ENCODE measurements at places on chromosomes 4 and X.

GRCh38 chrX:56994375-56995270 lies 718 bp downstream of the SPIN3 start:
- DNase-seq = no peak

GRCh38 chr4:7087036-7087435 lies 19.2 kb upstream of the GRPEL1 start:
- DNase-seq = no peak

GRCh38 chr4:173827707-173828106 lies 297.7 kb upstream of the HAND2 start:
- no peak for DNase-seq

- no peak for DNase-seq
Measured at GRCh38 chr4:180304321-180304720, 1938.9 kb upstream of the TENM3 start.

DNA sequence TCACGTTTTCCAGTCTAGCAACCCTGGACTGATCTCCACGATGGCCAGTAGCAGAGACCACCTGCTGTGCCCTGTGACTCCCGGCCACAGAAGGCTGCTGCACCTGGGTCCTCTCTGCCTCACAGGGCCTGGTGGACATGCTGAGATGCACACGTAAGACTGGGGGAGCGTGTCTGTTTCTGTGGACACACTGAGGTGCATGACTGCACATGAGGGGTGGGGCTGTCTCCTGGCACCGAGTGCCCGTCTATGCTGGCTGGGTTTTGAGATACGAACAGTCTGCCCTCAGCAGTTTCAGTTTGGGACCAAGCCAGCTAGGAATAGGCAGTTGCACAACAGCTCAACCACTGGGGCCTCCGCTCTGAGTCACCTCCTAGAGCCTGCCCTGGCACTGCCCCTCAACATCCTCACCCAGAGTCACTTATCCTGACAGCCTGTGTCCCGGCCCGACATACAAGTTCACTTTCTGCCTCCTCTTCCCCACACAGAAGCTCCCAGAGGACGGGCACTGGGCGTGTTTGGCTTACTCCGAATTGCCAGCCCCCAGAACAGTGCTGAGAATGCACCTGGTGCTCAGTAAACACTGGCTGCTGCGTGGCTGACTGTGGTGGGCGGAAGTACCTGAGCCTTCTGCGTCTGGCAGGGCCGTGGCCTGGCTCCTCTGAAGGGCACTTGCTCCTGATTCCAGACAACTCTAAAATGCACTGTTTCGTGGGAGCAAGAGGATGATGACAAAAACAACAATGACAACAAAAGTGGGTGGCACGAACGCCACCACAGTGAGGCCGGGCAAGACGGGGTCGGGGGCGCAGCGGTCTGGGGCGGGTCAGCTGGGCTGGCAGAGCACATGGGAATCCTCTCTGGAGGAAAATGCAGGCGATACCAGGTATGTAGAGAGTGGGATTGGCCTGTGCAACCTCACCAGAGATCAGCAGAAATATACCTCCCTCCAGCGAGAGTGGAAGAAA lies 30.9 kb downstream of the RNF212 start:
- DNase-seq = no peak

DNA sequence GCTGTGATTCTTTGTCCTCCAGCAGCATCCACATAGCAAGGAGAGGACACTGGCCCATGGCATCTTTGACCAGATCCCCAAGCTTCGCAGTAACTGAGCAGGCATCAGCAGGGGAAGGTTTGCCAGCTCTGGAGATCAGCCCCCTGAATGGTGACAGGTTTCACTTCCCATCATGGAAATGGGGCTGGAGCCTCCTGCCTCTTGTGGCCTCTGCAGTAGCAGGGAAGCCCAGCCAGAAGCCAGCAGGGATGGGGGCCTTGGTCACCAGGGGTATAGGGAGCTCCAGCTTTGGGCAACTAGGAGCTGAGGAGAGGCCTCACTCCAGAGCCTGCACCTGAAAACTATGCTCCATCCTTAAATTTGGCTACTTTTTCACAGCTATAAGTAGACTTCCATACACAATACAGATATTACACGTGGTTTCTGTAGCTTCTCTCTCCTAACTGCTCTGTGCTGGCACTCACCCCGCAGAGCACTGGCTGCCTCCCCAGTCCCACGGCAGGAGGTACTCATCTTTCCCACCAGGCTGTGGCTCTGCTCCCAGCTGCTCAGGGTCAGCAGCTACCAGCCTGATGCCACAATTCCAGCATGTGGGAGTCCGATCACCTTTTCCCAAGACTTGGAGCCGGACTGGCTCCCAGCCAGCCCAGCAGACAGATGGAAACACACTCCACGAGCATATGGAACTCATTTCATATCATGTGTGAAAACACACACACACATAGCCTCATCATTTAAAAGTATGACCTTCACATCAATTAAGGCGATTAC lies 2.8 kb downstream of the TMEM271 start:
- DNase-seq = peak; percentile 59

- DNase-seq = no peak
Measured at GRCh38 chrX:100673397-100673953, 29.5 kb downstream of the SRPX2 start.

DNA sequence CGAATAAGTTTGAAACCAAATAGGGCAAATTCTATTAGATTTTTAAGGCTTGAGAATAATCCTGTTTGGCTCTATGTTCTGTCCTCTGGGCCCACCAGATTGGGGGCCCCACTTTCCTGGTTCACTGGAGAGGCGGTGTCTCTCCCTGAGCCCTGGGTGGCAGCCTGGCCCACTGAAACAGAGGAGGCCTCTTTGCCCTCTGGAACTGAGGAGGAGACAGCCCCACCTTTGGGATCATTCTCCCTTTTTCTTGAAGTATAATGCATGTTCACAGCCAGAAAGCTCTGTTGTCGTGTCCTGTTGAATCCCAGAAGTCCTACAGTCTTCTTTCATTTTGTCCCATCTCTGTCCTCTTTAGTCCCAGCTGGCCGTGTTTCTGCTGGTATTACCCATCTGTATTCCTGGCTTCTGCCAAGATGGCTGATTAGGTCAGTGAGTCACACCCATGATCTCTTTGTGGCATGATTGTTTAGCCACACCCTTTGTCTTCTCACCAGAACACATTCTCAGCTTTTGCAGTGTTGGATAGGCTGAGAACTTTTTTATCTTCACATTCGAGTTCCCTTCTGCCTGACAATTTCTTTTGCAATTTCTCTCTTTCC lies 8.1 kb upstream of the TBC1D25 start:
- no peak for DNase-seq

DNA sequence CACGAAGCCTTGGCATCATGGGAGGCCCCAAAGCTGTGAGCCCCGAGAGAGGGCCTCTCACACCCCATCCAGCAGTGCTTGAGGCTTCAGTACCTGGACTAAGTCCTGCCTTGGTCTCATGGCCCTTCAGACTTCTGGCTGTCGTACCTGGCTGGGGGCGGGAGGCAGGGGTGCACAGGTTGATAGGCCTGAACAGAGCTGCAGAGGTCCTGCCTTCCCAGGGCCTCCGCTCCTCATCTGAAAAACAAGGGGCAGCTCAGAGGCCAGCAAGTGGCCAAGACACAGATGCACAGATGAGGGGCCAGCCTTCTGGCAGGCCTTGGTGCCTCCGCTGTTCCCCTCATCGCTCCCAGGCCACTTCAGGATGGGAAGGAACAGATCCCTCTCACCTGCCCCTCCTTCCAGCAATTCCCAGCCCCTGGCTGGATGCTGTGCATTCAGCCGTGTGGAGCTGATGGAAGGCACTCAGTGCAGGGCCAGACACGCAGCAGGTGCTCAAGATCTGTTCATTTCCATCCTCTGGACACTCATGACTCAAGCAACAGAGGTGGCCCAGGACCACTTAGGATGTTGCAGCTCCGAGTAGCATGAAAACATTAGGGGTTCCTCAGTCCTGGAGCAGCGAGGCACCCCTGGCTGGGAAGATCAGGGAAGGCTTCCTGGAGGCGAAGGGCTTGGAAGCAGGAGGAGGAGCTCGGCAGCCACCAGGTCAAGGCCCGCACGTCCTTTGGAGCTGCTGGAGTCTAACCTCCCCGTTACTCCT lies 1.4 kb downstream of the ZNF185 start:
- DNase-seq = no peak

DNA sequence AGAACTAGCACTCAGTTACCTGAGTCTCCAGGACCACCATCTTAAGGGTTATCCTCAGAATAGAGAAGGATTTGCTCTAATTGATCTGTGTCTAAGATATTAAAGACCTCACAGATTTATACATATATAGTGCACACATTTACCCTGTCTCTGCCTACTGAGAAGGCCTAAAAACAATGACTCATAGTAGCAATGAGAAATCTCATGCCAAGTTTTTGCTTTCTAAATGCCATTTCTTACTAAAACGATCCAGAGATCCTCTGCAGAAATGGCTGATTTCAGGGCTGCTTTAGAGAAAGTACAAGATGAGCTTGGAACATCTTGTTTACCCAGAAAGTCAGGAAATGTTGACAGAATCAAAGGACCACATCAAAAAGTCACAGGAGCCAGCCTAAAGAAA lies 79.1 kb upstream of the INPP4B start:
- no peak for DNase-seq

DNA sequence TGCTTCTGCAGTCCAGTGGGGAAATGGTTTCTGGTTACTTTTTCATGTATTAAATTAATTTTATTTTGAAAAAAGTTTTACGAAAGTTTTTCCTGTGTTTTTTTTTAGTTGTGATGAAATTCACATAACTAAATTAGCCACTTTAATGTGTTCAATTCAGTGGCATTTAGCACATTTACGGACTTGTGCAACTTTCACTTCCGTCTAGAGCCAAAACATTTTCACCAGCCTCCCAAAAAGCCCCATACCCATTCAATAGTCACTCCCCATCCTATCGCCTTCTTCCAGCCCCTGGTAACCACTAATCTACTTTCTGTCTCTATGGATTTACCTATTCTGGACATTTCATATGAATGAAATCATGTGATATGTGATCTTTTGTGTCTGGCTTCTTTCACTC lies 22.8 kb upstream of the TBL1X start:
- no peak for DNase-seq

DNA sequence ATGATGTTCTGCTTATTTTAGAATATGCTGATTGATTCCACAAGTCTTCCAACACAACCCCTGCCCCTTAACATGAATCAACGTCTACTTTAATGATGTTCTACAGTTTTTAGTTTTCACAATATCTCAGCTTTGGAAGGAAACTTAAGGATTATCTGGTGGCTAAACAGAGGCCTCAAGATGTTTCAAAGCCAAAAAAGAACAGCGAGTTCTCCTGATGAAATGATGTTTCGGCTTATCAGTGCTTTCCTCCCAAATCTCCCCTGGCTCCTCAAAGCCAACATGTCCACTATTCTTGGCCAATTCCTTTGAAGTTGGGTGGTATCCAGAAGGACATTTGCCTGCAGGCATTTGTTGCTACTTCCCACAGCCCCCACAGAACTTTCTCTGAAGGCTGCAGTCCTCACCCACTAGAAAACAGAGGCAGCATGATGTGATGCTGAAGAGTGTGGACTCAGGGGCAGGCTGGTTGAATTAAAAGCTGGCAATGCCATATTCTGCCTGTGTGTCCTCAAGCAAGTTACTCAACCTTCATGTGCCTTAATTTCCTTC lies 87.3 kb downstream of the ADGRG4 start:
- DNase-seq = no peak

DNA sequence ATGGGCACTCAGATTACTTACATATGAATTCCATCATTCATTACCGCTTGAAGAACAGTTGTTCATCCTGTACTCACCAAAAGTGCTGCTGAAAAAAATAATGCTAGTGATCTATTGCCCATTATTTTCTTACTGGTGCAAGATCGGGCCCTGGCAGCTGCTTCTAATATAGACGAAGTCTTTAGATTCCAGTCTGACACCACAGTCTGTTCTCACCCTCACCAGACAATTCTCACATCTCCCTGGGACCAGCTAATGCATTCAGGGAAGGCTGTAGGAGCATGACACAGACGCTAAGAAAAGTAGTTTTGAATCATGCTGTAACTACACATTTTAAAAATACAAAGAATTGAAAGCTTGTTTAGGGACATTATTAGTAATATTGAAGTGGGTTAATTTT lies 13.8 kb downstream of the GEMIN8 start:
- no peak for DNase-seq

DNA sequence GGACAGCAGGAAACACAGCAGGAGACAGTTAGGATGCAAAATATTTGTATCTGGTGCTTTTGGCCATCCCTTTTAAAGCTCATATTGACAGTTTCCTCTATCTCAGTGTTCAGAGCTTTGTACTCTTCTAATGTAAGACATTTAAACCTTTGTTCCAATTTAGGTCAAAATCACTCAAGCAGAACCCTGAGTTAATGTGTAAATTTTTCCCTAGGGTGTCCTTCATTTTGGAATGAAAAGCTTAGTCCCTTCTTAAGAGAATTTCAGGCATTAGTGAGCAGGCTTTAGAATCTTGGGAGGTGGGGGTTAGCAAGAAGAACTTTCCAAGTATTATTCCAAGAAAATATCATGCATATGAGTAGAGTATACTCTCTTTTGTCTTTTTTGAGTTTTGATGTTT lies 188.7 kb downstream of the GBA3 start:
- no peak for DNase-seq

DNA sequence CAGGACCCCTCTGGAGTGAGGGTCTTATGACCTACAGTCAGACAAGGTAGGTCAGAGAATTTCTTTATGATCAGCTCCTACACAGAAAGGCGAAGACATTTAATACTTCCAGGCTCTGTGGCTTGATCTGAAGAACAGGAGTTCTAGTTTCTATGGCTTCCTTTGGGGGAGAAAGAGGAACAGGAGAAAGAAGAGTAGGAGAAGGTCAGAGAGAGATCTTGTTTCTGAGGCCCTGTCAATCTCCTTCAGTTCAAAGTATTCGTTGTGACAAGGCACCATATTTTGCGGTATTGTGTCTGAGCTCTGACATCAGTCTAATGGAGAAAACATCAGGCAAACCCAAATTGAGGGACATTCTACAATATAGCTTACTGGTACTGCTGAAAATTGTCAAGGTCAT lies 16.7 kb downstream of the TMSB4X start:
- DNase-seq = no peak

- no peak for DNase-seq
Measured at GRCh38 chr4:184318852-184319251, 101.2 kb upstream of the ENPP6 start.

GRCh38 chrX:118807151-118808017 lies 16.2 kb upstream of the ZCCHC12 start:
- no peak for DNase-seq

Measured in NCI-H446 treated with DMSO at 0.1 percent for 48 hours (cell line).